ENCODE measurements at places on chromosomes 3 and 15.

DNA sequence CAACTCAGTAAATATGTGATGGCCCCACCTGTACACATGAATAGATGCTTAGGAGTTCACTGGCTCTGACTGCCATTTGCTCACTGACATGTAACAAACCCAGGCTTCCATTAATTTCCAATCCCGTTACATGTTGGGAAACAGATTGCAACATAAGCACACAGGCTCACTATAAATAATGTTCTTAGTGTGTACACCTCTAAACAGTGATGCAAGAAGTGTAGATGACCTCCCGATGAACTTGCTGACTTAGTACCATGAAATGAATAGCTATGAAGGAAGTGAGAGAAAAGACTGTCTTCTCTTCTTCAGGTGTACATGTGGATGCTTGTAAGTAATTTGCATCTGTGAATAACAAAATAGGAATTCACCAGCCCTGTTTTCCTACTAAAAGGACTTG is 21.4 kb upstream of the FSIP1 start:
- DNase-seq = no peak

DNA sequence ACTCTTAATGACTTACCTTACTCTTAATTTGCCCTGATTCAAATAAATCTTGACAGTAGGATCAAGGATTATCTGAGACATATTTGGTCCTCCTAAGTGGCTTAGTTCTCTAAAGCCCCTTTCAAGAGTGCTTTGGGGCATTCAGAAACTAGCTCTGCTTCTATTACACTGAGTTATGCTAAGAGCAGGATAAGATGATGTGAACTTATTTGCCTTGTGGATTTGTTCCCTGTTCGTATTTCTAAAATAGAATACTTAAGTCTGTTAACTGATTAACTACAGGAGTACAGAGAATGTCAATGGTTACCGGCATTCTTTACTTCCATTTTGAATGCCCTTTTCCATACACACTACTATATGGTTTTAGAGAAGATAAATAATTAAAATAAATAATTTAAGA is 14.8 kb upstream of the FRMD4B start:
- no peak for DNase-seq

GRCh38 chr3:40186508-40186907 is 123.0 kb upstream of the EIF1B start:
- DNase-seq = no peak

DNA sequence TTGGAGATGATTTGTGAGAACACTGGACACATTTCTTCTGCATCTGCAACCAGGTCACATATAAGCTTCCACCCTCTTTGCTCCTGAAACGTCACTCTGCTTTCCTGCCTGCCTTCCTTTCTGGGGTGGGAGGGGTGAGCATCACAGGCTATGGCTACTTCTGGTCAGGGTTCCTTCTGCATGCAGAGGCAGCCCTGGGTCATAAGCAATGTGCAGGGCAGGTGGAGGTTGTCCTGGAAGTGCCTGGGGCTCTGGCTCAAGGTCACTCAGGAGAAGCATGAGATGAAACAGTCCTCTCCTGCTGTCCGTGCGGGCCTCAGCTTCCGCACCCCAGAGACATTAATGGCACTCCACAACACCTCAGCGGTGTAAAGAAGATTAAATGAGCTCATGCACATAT is 15.1 kb downstream of the SLC6A20 start:
- no peak for DNase-seq

DNA sequence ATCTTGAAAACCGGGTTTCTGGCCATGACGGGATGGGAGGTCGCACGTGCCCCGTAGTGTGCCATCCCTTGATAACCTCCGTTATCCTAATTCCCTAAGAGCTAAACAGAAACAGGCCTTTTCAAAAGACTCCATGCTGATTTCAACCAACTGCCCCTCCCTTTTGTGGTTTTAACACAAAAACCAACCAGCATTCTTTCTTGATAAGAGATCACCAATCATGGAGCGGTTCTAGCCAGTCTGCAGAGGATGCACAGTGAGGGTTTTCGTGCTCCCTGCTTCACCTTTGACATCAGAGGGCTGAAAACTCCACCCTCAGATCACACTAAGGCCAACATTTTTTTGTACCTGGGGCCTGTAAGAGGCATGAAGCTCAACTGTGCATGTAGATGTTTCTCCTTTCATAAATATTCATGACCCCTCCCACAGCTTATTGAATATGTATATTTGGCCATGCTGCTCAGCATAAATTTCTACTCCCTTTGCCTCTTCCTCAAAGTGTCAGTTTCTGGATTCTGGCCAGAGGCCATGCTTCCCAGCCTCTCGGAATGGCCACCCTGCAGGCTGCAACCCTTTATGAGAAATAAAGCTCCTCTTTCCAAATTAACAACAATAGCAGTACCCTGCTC is 41.3 kb downstream of the FAM3D start:
- DNase-seq = no peak

- DNase-seq = no peak
Measured at GRCh38 chr3:54918516-54918915, 9.3 kb downstream of the LRTM1 start.

GRCh38 chr3:122003112-122003511 is 18.9 kb downstream of the ILDR1 start:
- DNase-seq = no peak

Data from spleen (tissue), 13 donors.